ENCODE measurements at places on chromosomes 3 and 15.

GRCh38 chr3:111739311-111739911, 119.7 kb upstream of the PHLDB2 start:
- DNase-seq, result no peak

- DNase-seq, result no peak
Observed at GRCh38 chr3:117473981-117474538, 764.5 kb downstream of the TUSC7 start.

GRCh38 chr3:124424396-124424795, 305.9 kb upstream of the UMPS start:
- no peak for DNase-seq

DNA sequence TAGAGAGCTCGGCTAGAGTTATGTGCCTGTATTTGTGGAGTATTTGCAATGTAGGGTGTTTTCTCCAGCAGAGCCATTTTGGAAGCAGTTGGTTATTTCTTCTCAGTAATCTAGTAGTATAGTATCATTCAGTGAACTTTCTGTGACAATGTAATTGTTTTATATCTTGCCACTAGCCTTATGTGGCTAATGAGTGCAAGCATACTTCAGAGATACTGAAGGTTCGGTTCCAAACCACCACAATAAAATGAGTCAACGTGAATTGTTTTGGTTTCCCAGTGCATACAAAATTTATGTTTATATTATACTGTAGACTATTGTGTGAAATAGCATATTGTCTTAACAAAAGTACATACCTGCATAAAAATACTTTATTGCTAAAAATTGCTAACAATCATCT, 286.9 kb upstream of the TBL1XR1 start:
- DNase-seq, result no peak

DNA sequence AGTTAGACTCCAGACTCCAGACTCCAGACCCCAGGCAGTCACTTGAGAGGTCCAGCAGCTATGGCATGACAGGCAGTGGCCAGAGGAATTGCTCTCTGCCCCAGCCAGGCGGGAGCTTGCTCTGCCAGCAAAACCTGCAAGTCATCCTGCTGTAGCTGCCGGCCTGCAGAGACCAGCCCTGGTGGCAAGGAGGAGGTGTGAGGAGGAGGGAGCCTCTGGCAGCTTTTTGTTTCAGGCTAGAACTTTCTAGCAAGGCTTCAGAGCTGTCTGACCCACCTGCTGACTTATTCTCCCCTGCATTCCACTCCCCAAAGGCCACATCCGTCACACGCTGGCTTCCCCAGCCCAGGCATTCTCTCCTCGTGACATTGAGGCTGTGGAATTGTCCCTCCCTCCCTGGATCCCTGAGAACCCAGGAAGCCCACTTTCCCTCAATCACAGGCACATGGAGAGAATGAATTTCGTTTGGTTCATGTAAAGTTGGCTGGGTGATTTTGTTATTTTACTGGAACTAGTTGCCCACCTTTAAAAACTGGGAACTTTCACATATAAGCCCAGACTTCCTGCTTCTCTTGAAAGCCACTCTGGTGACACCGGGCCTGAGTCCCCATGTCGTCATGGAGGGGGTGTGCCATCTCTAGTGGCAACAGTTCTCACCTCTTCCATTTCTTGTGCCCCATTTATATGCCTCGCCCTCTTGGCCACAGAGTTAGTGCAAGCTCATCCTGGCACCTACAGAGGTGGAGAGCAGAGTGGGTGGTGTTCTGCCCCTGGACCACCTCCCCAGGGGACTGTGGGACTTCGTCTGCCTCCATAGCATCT, 82.7 kb downstream of the ABHD5 start:
- DNase-seq, result no peak

DNA sequence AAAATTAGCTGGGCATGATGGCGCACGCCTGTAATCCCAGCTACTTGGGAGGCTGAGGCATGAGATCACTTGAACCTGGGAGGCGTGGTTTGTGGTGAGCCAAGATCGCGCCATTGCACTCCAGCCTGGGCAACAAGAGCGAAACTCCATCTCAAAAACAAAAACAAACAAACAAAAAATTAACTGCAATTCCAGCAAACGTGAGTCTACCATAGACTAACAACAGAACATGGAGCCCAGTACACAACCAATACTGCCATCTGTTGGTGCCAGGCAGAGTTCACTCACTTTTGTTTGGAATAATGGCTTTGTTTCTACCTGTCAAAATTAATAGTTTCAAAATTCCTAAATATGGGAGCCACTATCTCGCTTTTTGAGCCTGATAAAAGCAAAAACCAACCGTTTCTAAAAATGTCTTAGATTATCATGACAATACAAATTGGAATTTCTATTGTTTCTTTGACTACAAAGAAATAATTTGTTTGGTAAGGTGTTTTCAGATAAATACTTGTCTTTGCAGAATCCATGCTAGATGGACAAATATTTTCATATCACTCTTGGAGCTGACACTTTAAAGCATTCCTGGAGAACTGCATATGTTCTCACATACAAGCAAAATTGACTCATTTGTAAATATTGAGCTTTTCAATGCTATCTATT, 45.0 kb downstream of the GPR176 start:
- no peak for DNase-seq

DNA sequence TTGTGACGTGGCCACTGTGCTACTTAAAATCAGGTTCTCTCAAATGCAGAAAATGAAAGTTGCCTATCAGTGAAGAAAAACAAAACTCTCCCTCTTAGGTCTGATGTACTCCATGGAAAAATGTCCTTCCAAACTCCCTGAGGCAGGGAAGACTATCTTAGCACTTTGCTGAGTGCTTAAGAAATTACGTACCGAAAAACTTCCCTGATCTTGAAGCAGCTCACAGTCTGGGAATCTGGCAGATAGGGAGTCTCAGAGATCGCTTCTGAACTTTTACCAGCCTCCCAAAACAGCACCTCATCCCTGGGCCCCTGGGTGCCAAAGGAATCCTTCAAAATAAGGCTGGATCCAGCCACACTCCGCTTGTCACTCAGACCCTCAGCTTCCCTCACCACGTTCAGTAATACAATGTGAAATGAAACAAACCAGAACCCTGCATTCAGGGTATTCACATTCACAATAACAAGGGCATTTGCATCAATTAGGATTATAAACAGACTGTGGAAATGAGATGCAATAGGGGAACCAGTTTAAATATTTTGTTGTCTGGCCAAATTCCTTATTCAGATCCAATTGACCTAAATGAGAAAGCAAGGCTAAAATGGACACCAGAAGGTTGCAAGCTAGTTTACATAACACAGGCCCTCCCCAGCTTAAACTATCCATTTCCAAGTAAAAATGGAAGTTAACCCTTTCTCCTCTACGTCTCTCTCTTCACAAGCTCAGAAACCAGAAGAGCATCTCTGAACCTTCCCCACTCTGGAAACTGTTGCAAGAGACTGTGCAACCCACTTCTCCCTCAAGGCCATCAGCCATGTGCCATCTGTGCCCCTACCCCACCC, 20.9 kb downstream of the OSBPL10 start:
- DNase-seq, result peak; percentile 19

DNA sequence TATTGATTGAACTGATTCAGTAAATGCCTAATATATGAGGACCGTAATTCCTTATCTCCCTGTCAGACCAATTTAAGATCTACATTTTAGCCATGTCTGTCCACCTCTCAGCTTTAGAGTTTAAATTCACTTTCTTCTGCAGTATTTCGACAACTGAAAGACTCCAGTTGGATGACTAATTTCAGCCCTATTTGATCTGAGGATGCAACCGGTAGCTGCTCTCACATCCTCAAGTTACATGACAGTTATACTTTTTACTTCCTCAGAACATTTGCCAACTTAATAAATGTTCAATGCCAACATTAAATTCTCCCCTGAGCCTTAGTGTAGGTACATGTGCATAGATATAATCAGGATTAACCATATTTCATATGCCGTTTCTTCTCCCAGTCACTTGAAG, 2.5 kb upstream of the HHLA2 start:
- DNase-seq, result no peak

DNA sequence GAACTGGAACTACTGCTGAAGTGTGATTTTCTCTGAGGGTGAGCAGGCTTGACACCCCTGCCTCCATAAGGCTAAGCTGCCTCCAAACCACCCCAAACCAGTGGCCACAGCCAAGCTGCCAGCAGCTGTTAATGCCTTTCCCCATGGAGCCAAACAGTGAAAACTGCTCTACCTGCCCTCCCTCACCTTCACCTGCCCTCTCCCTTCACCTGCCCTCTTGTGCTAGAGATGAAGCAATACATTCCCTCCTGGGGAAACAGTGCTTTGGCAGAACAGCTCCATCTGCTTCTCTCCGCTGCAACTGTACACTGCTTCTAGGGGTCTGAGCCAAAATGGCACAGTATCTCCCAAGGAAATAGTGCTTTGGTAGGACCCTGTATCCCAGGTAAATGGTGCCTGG, 374.1 kb downstream of the FHIT start:
- no peak for DNase-seq

GRCh38 chr15:40436892-40437751, 3.6 kb upstream of the BAHD1 start:
- DNase-seq, result no peak

GRCh38 chr3:29195056-29195455, 85.8 kb upstream of the RBMS3 start:
- peak; percentile 67 for DNase-seq

DNA sequence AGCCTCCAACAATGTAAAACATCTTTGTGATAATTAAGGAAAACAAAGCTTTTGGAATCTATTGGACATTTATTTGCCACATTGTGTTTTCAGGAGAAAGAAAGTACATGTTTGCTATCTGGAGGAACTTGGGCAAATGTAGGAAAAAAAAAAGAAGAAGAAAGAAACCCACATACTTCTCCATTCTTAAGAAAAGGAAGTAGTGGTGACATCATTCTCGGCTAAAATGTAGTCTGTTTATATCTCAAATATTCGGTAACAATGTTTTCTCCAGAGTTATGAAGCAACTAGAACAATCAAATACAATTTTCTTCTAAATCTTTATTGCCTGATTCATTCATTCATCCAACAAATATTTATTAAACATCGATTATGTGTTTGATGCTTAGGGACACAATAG, 2.3 kb upstream of the TGFBR2 start:
- DNase-seq, result no peak

DNA sequence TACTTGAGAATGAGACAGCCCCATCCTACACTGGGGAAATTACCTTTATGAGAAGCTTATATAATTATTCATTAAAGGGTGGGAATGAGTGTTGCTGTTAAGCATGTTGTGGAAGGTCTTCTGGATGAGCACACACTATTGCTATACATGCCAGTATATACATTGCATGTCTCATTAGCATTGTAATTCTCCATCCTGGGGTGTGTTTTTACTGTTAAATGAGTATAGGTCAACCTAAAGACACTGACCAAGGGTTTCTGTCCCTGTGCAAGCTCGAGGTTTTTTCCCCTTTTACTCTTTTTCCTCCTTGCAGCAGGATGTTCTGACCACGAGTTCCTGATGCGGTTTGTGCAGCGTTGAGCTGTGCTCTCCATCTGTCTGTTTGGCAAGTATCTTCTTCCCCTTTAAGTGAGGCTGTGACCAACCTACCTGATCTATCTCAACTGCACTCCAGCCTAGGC, 7.2 kb upstream of the IVD start:
- no peak for DNase-seq

DNA sequence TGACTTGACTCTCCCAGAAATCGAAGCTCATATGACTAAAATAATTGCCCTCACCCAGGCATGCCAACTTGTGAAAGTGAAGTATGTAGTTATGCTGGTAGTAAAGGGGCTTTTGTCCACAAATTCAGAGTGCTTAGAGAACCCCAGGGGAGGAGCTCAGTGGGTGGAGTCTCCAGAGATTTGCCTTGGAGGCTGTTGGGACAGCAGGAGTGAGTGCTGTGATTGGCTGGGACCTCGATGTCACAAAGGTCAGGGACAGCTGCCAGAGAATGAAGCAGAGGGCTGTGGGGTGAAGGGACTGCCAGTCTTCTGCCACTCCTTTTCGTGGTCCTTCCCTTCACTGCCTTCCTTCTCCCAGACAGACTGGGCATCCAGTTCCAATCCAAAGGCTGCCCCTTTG, 49.8 kb downstream of the ZNF445 start:
- DNase-seq, result no peak

DNA sequence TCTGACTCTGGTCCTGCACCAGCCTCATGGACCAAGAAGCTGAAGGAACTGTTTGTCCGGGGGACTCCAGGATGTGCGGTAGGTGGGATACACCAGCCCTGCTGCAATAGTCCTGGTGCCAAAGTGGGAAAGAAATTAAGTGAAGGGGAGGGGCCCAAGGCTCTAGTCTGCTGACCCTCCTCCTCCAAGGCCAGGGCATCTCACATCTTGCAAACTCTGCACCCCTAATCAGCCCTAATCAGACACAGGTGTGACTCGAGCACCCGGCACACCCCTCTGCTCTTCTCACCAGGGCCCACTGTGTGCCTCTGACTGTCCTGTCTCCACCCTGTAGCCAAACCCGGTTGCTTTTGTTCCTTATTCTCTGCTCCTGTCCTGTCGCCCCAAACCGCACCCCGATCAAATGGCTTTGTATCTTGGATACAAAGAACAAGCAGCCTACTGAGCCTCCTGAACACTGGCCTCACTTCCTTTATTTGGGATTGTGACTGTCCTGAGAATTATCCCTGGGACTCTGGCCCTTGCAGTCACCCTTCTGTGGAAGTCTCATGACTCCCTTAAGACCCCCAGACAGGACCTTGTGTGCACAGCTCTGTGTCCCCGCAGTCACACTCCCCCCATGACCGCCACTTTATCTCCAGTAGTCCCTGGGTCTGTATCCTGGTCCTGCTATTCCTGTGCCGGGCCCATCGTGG, 26.7 kb upstream of the SLC41A3 start:
- DNase-seq, result no peak

DNA sequence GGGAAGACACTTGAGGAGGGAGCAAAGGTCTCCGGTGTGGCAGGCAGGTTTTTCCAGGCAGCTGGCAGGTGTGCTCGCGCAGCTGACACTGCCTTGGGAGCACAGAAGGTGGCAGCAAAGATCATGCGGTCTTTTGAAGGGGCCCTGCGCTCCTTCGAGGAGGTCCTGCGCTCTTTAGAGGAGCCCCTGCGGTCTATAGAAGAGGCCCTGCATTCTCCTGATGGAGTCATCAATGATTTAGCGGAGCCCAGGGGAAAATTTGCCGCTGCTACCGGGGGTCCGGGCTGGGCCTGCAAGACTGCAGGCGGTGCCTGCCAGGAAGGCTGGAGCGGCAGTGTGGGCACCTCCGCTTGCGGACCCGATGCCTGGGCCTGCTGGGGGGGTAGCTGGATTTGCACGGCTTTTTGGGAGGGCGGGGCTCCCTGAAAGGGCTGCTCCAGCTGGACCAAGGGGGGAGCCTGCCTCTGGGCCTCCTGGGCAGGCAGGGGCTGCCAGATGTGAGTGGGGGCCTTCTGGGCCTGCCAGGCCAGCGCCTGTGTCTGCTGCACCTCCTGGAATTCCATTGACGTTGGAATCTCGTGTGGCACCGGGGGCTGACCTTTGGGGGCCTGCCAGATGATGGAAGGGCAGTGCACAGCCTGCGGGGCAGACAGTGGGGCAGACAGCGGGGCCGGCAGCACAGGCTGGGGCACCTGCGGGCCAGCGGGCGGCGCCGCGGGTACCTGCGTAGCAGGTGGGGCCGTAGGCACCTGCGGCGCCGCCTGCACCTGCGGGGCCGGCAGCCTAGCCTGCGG, 2.1 kb downstream of the MAGEL2 start:
- no peak for DNase-seq

- no peak for DNase-seq
Observed at GRCh38 chr15:73165844-73166243, 113.6 kb downstream of the NEO1 start.

- DNase-seq, result no peak
Observed at GRCh38 chr3:50388016-50388719, 28.8 kb upstream of the TMEM115 start.

Measured in fibroblast of upper back skin (primary cell).